NCI-H1092 treated with DMSO at 0.1 percent for 48 hours (cell line): ENCODE measurements at places on chromosomes 4 and X.

DNA sequence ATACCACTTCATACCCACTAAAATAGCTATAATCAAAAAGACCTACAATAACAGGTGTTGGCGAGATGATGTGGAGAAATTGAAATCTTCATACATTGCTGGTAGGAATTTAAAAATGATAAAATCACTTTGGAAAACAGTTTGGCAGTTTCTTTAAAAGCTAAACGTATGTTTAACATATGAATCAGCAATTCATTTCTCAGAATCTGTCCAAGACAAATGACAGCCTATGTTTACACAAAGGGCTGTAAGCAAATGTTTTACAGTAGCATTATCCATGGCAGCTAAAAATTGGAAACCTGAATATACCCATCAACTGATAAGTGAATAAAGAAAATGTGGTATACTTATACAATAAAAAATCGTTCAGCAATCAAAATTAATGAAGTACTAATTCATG is 33.0 kb upstream of the ABCG2 start:
- DNase-seq: no peak

- DNase-seq: no peak
Measured at GRCh38 chrX:96906741-96907140, 23.0 kb downstream of the RPA4 start.

- DNase-seq: no peak
Measured at GRCh38 chr4:47577779-47578553, 92.9 kb downstream of the ATP10D start.

DNA sequence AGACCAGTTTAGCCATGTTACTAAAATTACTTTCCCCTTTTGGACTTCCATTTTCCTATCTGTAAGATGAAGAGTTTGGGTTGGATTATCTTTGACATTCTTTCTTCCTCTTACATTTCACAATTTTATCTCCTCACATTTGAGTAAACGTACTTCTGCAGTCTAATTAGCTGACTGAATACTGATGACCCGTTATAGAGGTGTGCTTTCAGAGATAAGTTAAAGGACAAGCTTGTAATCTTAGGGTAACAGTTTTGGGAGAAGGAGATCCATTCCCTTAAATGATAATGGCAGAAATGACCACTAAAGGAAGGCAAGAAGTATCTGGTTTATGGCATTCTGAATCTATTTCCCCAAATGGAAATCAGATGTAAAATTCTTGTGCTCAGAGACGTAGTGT is 222.6 kb upstream of the FTHL17 start:
- DNase-seq: no peak

DNA sequence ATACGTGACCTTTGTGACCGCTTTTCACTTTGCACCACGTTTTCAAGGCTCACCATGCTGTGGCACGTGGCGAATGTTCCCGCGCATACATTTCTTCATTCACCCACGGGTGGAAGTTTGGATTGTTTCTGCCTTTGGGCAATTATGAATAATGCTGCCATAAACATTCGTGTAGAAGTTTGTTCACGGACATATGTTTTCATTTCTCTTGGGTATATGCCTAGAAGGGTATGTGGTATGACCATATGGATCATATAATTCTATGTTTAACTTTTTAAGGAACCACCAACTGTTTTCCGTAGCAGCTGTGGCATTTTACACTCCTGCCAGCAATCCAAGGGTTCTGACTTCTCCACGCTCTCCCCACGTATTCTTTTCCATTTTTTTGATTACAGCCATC is 60.9 kb upstream of the MXD4 start:
- DNase-seq: no peak

DNA sequence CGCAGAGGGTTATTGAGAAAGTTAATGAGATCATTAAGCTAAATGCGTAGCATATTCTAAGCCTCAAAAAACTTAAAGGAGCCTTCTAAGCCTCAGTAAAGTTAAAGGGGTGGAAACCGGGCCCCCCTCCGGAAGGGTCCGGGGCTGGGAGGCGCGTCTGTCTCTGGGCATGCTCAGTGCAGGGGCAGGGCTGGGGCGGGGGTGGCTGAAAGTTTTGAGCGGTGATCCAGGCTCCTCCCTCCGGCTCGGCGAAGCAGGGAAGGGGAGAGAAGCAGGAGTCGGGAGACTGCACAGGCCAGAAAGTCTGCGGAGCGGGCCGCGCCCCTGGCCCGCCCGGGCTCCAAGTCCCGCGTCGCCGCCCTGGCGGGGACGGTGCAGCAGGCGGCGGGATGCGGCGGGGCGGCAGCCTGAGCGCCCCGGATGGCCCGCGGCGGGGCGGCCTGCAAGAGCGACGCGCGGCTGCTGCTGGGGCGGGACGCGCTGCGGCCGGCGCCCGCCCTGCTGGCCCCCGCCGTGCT is at the start of gene EVC:
Gene EVC, plus strand, starts transcription at position 241 of the 518 bp plus-strand sequence. Its CDS starts 180 bp downstream, at position 421.
- DNase-seq: no peak

DNA sequence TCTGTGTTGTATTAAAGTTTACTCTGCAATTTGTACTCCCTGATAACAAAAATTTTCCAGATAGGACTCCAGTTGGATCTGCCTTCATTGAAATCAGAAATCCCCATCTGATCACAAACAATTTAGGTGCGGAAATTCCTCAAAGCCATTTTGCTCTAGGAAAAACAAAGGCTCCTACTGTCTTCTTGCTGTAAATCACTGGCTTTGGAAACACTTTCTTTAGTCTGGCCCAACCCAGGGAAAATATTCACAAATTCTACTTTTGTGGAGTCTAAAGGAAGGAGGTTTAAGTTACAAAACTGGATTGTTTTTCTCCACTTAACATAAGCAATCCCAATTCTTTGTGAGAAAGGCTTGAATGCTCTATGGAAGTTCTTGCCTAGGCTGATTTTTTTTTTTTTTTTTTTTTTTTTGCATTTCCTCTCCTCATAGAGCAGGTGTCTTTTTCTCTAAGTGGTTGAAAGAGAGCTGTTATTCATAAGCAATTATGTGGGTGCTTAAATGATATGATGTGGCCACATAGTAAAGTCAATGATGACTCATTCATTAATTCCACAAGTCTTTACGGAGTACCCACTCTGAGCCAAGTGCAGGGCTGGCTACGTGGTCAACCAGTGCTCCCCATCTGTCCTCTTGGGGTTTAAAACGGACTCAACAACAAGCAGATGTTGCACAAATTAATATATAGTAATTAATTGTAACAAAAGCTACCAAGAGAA is 261.4 kb downstream of the LDB2 start:
- no peak for DNase-seq

- DNase-seq: no peak
Measured at GRCh38 chr4:46698891-46699290, 210.2 kb downstream of the COX7B2 start.
